ENCODE measurements at places on chromosomes 1 and 21.

- no peak for DNase-seq
These were observed 39.1 kb upstream of the CDC42BPA start for GRCh38 chr1:227357171-227357926.

GRCh38 chr1:1299686-1300351 lies 7.9 kb downstream of the ACAP3 start:
- peak; percentile 32 for DNase-seq

DNA sequence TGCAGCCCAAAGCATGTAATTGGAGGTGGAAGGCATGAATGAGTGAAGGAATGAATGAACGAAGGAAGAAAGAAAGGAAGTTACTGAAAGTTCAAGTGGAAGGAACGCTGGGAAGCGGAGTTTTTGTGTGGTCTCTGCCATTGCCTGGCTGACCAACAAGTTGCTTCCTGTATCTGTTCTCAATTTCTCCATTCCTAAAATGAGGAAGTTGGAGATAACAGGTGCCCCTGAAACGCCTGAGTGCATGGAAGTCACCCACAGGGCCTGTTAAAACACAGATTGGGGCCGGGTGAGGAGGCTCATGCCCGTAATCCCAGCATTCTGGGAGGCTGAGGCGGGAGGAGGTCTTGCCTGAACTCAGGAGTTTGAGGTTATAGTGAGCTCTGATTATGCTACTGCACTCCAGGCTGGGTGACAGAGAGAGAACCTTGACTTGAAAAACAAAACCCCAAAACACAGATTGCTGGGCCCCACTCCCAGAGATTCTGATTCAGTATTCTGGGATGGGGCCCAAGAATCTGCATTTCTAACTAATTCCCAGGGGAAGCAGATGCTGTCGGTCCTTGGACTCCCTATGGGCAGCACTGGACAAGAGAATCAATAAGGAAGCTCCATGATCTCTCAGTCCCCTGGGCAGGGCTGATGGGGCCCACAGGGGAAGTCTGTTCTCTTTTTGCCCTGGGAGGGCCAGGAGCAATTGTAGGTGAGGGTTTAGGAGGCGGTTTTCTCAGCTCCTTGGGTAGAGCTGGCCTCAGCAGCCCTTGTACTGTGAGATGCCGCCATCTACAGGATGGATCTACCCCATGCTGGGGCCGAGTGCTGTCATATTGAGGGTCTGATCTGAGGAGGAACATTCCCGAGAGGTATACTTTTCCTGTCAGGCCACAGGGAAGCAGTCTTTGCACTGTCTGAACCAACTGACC lies 3.3 kb upstream of the CNR2 start:
- DNase-seq = peak; percentile 61

DNA sequence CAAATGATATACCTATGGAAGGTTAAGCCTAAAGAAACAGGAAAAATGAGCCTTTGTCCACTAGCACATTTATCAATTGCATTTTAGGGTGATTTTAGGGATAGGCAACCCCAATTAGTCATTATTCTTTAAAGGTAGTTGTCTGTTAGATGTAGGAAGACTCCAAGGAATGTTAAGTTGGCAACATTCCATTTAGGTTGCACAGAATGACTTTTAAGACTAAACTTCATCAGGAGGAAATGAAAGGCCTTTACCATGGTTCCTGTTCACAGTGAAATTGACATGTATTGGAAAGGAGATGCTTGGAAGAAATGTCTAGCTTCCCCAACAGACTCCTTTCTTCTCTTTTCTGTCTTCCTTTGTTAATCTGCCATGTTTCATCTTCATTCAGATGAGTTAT lies 1.6 kb upstream of the APOBEC4 start:
- DNase-seq = no peak

DNA sequence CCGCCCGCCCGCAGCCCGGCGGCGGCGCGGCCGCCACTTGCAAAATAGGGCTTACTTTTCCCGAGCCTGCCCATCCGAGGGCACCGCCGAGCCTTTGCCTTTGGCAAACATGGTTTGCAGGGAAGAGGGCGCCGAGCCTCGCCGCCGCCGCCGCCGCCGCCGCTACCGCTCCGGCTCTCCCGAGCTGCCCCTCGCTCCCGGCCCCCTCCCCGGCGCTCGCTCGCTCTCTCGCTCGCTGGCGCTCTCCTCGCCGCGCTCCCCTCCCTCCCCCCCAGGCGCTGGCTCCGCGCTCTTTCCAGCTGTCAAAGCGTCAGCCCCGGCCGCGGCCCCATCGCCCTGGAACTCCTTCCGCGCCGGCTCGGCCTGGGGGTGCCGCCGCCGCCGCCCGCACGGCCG lies 298 bp downstream of the SSBP3 start:
- DNase-seq = no peak

GRCh38 chr1:152741656-152742055 lies 16.2 kb upstream of the KPRP start:
- no peak for DNase-seq

DNA sequence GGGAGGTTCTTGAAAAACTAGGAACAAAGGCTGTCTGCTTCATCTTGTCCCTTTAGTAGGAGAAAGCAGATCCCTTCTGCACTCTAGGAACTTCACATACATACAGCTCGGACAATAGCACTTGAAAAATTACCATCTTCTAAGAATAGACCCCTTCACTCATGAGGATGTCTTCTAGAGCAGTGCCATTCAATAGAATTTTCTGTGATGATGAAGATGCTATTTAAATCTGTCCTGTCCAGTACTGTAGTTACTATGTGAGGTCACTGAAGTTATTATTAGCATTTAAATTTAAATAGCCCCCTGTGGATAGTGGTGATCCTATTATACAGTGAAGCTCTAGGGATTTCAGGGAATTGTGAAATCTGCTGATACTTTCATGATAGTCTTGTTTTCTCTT lies 46.4 kb upstream of the RAB3GAP2 start:
- DNase-seq = no peak

DNA sequence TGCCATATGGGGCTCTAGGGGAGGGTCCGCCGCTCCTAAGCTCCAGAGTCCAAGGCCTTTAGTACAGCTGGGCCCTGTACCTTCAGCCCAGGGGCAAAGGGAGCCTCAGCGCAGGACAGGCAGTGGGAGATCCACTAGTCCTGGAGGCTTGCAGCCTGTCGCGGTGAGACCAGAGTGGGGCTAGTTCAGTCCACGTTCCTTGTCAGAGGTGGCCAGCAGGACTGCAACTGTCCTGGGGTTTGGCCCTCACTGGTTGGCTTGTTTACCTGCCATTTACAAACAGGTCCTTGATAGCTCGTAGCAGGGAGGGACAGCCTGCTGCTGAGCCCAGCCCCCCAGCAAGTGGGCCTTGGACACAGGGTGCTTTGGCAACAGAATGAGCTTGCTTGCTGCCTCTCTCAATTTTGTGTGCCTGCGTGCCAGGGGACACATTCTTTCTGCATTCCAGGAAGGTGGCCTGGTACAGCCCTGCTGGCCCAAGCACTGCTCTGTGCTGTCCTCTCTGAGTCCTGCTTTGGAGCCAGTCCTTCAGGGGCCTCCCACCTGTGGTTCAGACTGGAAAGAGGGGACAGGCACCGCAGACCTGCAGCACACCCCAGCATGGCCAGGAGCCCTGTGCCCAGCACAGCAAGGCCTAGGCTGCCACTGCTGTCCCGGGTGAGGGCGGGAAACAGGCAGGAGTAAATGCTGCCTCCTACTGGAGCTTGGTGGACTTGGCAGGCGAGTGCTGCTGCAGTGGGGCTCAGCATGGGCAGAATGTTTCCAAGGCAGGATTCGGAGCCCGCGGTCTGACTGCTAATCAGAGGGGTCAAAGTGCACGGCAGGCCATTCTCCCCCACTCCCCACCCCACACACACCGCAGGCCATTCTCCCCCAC lies 15.2 kb downstream of the H6PD start:
- peak; percentile 16 for DNase-seq

DNA sequence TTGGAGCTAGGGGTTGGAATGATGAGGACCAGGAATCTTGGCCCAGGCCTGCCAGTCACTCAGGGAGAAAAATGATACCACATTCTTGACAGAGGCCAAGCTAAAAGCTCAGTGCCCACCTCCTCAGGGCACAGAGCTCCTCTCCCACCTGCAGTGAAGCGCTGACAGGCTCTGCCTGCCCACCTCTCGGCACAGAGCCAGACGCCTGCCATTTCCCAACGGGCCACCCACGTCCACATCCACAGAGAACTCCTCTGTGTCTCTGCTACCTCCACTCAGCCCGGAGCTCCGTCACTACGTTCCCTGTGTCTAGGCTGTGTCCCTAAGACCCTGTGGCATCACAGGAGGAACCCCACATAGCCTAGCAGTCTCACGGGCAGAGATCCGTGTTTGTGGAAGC lies 60.8 kb downstream of the MRPL37 start:
- DNase-seq = no peak
